ENCODE measurements at places on chromosomes 16 and 17.

- no peak for DNase-seq
Observed at GRCh38 chr17:59402760-59403159, 71.3 kb downstream of the YPEL2 start.

- DNase-seq, result no peak
Observed at GRCh38 chr17:31476525-31477416, 85.3 kb downstream of the RAB11FIP4 start.

DNA sequence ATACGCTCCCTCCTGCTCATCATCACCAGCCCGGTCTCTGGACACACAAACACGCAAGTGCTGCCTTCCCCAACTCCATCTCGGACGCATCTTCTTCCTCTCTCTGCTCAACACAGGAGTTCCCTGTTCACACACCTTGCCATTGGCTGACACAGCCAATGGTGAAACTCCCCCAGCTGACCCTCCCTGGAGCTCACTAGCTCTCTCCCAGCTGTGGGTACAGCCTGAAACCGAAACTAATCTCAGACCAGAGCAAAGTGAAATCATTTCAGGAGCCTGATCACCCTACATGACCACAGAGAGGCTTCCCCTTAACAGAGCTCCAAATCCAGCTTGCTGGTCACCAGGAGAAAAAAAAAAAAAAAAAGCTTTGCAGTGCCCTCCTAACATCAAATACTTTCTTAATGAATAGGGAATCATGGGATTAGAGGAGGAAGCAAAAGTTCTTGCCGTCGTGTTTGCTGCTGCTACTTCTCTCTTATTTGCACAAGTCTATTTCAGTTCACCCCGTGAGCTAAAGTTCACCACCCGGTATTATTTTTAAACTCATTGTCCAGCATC is 8.3 kb downstream of the CUEDC1 start:
- DNase-seq, result no peak

DNA sequence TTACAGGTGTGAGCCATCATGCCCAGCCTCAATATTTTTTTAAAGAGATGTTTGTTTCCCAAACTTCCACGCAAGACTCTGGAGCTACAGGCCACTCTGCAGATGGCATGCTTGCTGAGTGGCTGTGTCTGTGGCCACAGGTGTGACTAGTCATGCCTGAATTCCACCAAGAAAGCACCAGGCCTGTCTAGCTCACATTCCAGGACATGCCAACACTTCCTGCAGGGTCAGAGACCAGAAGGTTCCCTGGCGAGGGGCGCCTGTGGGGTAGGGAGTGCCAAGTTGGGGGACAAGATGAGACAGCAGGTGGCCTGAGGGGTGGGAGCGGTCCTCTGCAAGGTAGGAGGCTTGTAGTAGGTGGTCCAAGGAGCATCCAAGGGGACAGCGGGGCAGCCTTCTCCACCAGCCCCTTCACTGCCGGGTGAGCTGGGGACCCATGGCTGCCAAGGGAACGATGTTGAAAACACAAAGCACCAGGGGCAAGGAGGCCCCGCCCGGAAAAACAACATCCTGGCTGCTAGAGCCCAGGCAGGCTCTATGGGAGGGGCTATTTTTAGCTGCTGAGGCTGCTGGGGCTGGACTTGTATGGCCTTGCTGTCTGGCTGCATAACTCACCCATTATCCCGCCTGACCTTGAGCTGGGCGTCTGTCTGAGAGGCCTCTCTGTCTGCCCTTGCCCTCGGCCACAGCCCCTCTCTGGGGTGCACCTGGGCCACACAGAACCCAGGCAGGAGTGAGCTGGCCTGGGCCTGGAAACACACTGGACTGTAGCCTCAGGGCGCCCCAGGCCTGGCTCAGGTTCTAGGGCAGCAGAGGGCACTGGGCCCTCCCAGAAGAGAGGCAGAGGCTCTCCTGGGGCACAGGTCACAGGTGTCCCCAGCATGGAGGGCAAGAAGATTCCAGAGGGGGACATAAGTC is 5.7 kb downstream of the TRIM47 start:
- no peak for DNase-seq

DNA sequence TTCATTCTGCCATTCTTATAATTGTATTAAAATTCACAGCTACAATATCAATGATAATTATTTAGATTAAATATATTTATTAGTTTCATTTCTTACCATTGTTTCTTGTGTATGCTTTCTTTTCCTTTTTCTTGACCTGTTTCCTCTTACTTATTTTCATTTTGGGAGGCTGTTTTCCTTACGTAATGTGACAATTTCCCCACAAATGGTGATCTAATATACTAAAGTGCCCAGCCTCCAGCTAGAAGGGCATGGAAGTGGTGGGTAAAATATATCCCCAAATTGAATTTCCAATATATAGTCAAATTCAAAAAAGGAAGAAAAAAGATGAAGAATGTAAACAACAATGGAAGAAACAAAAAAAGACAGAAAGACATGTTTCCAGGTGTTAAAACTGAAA is 1.5 kb upstream of the ABCA6 start:
- no peak for DNase-seq

DNA sequence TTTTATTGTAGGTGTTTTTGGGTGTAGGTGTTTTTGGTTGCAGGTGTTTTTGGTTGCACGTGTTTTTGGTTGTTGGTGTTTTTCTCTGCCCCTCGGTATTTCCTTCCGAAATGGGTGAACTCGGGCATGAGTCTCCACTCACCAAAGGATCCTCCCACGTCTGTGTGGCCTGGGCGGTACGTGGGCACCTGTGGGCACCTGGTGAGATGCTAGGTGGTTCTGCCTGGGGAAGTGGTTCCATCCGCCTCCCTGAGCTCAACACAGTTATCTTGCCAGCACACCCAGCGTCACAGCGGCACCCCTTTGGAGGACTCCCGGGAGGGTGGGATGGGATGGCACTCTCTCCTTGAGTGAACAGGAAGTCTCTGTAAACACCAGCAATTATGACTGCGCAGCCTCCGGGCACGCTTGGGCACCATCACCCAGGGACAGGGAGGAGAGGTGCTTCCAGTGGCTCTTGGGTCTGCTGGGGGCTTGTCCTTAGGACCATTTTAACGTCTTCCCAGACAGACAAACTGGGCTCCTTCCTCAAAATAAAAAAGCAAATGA is 29.8 kb downstream of the COX4I1 start:
- no peak for DNase-seq

- DNase-seq, result no peak
Observed at GRCh38 chr17:19346351-19347255, 15.9 kb downstream of the B9D1 start.
